CD4-positive, alpha-beta T cell treated with Interleukin-21 for 1 hour (primary cell): ENCODE measurements at places on chromosomes 16 and 17.
A peak's percentile ranks its signal among the peaks of the same experiment; 100 is the strongest.

DNA sequence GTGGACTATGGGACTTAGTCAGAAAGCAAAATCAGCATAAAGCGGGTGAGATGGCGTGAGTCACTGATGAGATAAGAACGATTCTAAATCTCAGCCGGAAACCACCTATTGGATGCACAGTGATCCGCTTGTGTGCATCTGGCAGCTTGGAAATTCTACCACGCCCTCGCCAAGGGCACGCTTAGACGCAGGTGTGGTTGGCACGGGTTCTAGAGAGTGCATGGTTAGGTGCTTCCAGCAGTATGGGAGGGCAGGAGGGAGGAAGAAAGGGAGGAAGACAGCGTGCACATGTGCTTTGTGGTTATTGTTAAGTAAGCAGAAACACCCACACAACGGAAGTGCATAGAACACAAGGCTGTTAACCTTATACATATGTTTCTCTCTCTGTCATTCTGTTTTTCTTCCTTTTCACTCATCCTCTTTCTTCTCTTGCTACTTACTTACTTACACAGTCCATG lies 374.0 kb upstream of the ASIC2 start:
- DNase-seq = peak; percentile 12

GRCh38 chr16:72890587-72890986 lies 157.3 kb downstream of the ZFHX3 start:
- DNase-seq = no peak

GRCh38 chr17:81924557-81925532 lies 2.7 kb downstream of the MAFG start:
- DNase-seq = peak; percentile 28

GRCh38 chr17:7842380-7843256 lies 8.6 kb downstream of the KDM6B start:
- peak; percentile 99 for DNase-seq

- DNase-seq = peak; percentile 88
These were observed at the start of gene FBXO31 for GRCh38 chr16:87383505-87384161. Gene FBXO31 (minus strand): TSS chr16:87383776. CDS start chr16:87383744, 32 bp downstream.

- no peak for DNase-seq
These were observed 3.6 kb downstream of the ZNRF1 start for GRCh38 chr16:75002474-75002873.

DNA sequence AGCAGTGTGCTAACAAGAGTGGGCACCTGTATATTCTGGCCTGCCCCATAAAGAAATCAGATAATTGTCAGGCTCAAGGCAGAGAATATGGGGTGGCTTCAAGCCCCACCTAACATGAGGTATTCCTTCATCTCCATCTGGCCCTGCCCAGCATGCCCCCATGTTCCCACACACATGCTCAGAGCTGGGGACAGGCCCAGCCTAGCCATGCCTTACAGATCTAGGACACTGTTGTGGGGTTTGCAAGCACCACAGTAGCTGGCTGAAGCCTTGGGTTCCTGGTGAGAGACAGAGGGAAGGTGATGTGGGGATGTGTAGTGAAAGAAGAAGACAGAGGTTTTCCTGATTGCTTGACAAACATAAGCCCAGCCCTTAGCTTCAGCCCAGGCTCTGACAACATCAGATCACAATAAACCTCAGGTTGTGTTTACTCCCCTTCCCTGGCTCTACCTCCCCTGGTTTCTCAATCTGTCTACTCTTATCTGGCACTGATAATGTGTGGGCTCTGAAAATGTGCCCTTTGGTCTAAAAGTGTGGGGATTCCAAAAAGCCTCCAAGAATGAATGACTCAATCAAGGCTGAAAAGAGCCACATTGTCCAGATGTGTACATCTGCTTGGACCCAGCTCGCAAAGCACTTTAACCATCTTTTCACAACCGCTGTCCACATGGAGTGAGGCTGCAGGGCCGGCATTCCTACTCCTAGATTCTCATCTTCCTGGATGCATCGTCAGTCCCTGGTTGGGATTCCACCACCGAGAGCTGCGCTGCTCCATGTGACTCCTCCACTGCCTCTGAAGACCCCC lies 34.4 kb downstream of the CDRT4 start:
- no peak for DNase-seq
